HuH-7.5 (cell line): ENCODE measurements at places on chromosomes 1 and 21.

DNA sequence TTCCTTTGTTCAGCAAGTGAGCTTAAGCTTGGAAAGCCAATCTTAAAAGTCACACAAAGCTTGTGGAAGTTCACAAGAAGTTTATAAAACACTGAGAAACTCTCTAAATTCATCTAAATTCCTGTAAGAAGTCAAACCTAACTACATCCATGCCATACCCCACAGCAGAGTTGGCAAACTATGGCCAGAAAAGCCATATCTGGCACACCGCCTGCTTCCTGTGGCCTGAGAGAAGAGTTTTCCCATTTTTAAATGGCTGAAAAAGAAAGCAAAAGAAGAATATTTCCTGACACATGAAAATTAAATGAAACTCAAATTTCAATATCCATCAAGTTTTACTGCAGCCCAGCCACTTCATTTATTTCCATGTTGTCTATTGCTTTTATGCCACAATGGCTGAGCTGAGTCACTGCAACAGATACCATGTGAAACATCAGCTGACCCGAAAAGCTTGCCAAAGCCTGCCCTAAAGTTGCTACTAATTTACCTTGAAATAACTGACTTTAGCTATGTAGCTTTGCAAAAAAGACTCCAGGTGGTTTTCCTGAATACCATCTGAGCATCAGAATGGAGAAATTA lies 237.1 kb downstream of the SLC45A1 start:
- DNase-seq: no peak

- DNase-seq: no peak
Observed at GRCh38 chr1:213531369-213532310, 456.1 kb upstream of the PROX1 start.

DNA sequence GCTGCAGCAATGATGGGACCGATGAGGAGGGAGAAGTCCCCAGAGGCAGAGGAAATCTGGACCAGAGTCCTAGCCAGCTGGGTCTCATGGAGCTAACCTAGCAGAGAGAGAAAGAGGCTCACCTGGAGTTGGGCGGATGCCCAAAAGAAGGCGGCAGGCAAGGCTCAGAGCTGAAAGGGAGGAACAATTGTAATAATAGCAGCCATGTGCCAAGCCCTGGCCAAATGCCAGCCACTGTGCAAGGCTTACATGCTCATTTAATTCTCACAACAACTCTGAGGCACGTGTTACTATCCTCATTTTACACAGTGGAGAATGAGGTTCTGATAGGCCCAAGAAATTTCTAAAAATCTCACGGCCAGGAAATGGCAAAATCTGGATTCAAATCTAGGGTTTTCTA lies 50.0 kb upstream of the ZNF648 start:
- DNase-seq: no peak

GRCh38 chr1:70204139-70204538 lies 1.2 kb downstream of the LRRC40 start:
- no peak for DNase-seq

DNA sequence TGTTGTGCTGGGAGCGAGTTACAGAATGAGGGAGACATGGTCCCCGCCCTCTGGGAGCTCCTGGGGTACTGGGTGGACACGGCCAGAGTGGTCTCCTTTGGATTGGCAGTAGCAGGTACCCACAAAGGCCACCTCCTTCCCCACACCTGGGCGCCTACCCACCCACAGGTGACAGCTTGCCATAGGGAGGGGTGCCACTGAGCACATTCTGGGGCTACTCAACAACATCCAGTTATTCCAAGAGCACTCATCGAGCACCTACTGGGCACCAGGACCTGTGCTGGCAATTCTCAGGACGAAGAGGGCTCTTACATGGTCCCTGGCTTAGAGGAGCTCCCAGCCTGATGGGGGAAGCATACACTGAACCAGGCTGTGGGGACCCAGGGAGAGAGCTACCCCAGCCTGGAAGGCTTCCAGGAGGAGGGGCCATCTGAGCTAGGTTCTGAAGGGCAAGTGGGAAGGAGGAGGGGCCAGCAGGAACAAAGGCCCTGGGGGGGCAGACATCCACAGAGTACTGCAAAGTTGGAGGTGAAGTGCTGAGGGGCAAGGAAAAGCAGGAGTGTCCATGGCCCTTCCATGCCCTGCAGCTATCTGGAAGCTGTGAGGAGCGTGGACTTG lies 22.0 kb downstream of the MRPL37 start:
- DNase-seq: no peak

GRCh38 chr21:29176471-29177120 lies 46.2 kb downstream of the MAP3K7CL start:
- DNase-seq: no peak

DNA sequence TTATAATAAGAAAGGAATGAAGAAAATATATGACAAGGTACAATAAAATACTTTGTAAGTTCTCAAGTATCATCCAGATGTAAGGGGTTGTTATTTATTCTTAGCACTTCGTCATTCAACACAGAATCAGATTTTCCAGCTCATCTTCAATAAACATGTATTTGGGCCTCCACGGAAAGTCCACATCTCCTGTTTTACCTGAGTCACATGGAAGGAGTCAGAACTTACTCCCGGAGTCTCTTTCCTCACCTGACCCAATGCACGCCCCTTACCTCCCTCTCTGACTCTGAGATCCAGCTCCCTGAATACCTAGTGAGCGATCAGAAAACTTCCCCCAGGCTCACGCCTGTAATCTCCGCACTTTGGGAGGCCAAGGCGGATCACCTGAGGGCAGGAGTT lies 1.5 kb upstream of the PMVK start:
- DNase-seq: no peak

- no peak for DNase-seq
Observed at GRCh38 chr1:22500058-22500457, 48.4 kb downstream of the ZBTB40 start.

DNA sequence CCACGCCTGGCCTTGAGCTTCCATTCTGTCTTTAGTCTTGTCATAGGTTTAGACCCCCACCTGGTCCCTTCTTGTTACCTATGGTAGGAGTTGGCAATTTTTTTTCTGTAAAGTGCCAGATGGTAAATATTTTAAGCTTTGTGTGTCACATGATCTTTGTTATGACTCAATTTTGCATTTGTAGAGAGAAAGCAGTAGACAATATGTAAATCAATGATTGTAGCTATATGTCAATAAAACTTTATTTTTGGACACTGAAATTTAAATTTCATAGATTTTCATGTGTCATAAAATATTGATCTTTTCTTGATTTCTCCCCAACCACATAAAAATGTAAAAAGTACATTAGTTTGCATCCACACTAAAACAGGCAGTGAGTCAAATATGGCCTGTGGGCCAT lies 8.0 kb downstream of the MKNK1 start:
- DNase-seq: no peak

DNA sequence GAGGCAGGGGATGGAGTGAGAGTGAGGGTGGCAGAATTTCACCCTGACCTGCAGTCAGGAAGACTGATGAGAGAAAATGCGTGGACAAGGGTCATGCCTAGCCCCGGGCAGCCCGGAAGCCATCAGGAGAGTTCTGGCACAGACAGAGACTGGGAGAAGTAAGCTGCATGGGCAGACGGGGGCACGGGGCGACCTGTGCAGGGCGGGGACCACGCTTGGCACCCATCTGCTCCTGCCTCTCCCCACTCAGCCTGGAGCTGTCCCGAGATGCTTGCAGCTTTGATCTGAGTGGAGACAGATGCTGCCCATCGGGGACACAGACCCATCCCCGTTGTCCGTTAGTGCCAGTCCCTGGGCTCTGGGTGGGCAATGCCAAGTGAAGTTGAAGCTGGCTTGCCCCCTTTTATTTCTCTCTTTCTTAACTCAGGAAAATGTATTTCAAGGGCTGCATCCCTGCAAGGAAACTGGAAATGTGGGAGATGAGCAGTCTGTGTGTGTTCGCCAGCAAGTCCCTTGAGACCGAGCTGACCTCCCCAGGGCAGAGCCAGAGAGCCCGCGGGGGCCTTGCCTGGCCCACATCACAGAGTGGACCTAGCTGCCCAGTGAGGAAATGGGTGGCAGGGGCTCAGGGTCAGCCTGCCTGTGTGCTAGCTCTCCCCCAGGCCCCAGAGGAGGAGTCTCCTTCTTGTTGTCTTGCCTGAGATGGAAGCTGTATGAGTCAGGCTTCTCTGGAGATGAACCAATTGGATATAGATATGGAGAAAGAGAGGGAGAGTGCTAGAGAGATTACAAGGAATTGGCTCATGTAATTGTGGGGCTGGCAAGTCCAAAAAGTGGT lies 121.3 kb upstream of the C1orf174 start:
- no peak for DNase-seq

GRCh38 chr21:41482301-41482700 lies 25.7 kb downstream of the TMPRSS2 start:
- no peak for DNase-seq

GRCh38 chr1:155244368-155245162 lies 10.7 kb downstream of the ENTREP3 start:
- peak; percentile 95 for DNase-seq

GRCh38 chr1:14944471-14944985 lies 209.0 kb upstream of the TMEM51 start:
- DNase-seq: no peak

- no peak for DNase-seq
Observed at GRCh38 chr1:161261261-161262235, 3.0 kb downstream of the PCP4L1 start.

DNA sequence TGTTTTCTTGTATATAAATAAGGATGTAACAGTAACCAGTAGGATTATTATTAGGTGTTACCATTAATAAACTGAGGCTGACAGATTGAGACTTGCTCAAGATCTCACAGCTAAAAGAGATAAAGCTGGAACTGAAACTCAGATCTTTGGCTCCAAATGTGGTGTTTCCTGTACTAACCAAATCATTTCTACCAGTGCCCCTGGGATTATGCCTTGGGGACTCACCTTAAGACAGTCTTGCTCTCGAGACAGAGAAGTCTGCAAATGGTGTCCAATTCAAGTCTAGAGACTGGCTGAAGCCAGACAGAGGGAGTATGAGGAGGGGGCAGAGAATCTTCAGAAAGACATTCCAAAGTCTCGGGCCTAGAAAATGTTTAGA lies 593 bp upstream of the CD53 start:
- DNase-seq: no peak

- no peak for DNase-seq
Observed at GRCh38 chr1:111906816-111907215, 82.7 kb downstream of the KCND3 start.

DNA sequence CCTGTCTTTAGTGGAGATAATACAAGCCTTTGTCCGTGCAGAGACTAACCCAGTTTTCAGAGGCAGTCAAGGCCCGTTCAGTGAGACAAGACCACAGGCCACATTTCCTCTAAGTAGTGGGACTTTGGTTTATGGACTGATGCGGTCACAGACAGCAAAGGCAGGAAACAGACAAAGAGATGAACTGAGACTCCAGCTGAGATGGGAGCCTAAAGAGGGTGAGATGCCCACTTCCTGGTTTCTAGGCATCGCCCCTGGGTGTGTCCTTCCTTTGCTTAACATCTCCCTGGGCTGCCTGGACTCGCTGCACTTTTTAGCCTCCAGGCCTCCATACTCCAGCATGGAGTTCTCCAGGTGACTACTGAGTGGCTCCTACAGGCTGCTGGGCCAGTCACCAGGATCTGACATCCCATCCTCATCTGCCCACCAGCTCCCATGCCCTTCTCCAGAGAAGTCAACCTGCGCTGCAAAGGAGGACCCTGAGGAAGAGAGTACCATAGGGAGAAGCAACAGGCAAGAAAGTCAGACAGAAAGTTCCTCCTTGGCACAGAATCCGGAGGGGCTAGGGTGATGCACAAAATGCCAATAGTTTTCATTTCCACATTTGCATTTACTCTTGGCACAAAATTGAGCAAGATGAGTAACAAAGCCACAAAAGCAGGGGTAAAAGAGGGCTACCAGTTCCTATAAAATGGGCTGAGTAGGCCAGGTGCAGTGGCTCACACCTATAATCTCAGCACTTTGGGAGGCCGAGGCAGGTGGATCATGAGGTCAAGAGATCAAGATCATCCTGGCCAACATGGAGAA lies 15.1 kb downstream of the THEMIS2 start:
- DNase-seq: no peak

- no peak for DNase-seq
Observed at GRCh38 chr1:1175221-1176062, 1.8 kb downstream of the TTLL10 start.

- DNase-seq: no peak
Observed at GRCh38 chr1:52367272-52367671, 1.3 kb upstream of the CC2D1B start.

DNA sequence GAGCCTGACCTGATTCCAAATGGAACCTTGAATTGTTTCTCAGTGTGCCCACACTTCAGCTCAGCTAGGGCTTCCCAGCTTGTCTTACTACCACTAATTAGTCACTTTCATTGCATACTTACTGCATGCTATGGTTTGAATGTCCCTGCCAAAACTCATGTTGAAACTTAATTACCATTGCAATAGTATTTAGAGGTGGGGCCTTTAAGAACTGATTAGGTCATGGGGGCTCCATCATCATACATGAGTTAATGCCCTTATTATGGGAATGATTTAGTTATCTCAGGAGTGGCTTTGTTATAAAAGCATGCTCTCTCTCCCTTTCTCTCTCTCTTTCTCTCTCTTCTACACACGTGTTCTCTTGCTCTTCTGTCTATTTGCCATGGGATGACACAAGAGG lies 68.3 kb downstream of the NENF start:
- DNase-seq: no peak

GRCh38 chr1:86195281-86195680 lies 38.7 kb upstream of the COL24A1 start:
- DNase-seq: no peak

DNA sequence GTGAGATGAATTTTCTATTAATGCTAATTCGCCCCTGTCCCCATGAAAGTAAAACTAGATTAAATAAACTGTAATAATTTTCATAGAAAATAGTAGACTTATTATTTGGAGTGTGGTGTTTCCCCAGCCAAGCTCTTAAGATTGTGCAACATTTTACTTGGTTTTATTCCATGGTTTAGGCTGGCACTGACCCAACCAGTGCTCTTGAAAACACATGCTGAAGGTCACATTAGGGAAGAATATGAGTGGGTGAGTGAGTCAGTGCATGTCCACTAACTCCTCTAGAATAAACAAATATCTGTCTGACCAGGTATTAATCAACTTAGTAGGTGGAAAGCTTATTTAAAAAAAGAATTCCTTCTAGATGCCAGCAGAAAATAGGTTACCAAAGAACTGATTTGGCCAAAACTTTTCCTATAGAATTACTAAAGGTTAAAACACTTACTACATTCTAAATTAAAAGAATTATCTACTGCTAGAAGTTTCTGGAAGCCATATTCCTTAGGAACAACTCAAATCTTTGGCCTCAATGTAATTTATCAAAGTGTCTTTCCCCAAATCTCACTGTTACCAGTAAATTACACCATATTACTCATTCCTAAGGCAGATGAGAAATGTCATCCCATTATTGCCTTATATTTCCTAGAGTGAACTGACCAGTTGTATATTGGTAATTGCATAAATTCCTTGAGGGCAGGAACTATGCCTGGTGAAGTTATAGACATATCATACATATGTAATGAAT lies 89.7 kb upstream of the RGS1 start:
- DNase-seq: no peak

GRCh38 chr1:151060007-151060656 lies at the start of gene MLLT11:
MLLT11 (plus strand) TSS chr1:151060397; CDS start chr1:151067225, 6,828 bp downstream.
- peak; percentile 43 for DNase-seq

GRCh38 chr1:209076688-209077087 lies 506.8 kb upstream of the CAMK1G start:
- DNase-seq: no peak

- no peak for DNase-seq
Observed at GRCh38 chr1:168945870-168946269, 160.6 kb upstream of the ATP1B1 start.

GRCh38 chr21:44258056-44258725 lies 3.5 kb downstream of the DNMT3L start:
- no peak for DNase-seq

GRCh38 chr1:181166377-181167196 lies 78.1 kb downstream of the IER5 start:
- peak; percentile 47 for DNase-seq
